ENCODE measurements at places on chromosomes 16 and 17.

DNA sequence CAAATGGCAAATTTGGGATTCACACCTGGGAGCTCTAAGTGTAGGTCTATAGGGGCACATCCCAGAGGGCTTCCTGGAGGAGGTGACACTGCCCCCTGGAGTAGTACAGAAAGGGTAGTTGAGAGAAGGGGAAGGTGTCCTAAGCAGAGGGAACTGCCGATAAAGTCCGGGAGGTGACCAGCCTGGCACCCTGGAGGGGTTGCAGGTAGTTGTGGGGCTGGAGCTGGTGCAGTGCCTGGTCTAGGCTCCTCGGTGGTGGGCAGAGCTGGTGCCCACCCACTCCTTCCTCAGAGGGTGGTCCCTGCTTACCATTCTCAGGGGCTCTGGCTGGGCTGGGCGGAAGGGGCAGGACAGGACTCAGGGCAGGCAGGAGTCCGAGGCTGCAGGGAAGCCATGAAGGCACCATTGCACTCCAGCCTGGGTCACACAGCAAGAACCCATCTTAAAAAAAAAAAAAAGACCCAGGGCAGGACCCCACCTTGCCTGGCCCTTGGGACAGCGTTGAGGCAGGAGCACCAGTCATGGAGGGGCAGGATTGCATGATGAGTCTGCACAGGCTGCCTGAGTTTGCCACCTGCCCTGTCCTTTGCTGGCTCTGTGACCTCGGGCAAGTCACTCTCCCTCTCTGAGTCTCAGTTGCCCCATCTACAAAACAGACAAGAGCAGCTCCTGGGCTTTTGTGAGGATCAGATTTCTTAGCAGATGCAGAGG lies 43.8 kb downstream of the LAT start:
- DNase-seq, result no peak

- DNase-seq, result no peak
These were observed 31.7 kb upstream of the TAOK1 start for GRCh38 chr17:29358416-29358815.

- DNase-seq, result no peak
These were observed 674 bp downstream of the TAF15 start for GRCh38 chr17:35809855-35810461.

DNA sequence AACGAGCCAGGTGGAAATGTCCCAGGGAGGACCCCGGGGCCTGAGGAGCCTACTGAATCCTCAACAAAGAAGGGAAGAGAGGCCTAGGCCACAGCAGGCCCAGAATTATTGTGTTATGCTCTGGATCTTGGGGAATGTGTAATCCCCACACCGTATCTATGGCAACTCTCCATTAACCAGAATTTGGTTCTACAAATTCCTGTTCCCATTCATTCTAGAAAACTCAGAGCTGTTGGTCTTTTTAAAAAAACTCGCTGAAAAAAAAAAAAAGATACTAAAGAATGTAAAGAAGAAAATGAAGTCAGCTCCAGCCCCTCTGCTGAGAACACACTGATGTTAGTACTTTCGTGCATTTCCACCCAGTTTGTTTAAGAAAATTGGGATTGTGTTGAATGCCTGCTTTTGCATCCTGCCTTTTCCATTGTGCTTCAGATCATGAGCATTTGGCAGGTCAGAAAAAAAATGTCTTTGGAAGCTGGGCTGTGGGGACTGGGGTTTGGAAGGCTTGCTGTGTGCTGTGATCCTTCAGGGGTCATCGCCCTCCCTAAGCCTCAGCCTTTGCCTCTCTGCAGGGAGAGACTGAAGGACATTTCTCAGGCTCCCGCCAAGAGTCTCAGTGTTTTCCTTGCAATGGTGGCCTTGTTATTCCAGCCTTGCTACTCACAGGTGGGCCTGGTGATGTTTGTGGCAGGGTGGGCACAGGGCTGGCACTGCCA lies 69.5 kb downstream of the SREBF1 start:
- DNase-seq, result no peak

- DNase-seq, result no peak
These were observed 932 bp downstream of the ZNF267 start for GRCh38 chr16:31874366-31875111.

GRCh38 chr17:1275962-1276736 lies 3.3 kb upstream of the TRARG1 start:
- no peak for DNase-seq

- no peak for DNase-seq
These were observed 619 bp downstream of the CACNB1 start for GRCh38 chr17:39196808-39197291.

All from CMK (cell line).